ENCODE measurements at places on chromosomes 13 and 19. TPM values are rescaled to one million over a fixed set of nuclear protein-coding genes. Genes with fewer than 3 reads are reported as not detected.

C1QTNF9B gene
- 0.20 TPM for total RNA-seq

HSD17B14 gene
- total RNA-seq = 3.4 TPM

SSBP4 gene
- total RNA-seq = 24.8 TPM

PRTN3 gene
- total RNA-seq = 28.9 TPM

PTPRS gene
- total RNA-seq = 80.4 TPM

KLK14 gene
- 9.5 TPM for total RNA-seq

GIPR gene
- 25.7 TPM for total RNA-seq

ZNF536 gene
- 8.9 TPM for total RNA-seq

FFAR3 gene
- total RNA-seq = 0.10 TPM

LILRB3 gene
- 4.2 TPM for total RNA-seq

PRX gene
- 5.2 TPM for total RNA-seq

ZNF586 gene
- total RNA-seq = 23.9 TPM

ADAMTSL5 gene
- 3.1 TPM for total RNA-seq
